ENCODE measurements at places on chromosomes 5 and 9. TPM values are rescaled to one million over a fixed set of nuclear protein-coding genes. Genes with fewer than 3 reads are reported as not detected.

Gene RASEF
- total RNA-seq: 10.9 TPM

Gene SEMA4D
- total RNA-seq: 46.2 TPM

- DNase-seq: no peak
Measured at GRCh38 chr9:6984941-6985578, 227.3 kb downstream of the KDM4C start.

DNA sequence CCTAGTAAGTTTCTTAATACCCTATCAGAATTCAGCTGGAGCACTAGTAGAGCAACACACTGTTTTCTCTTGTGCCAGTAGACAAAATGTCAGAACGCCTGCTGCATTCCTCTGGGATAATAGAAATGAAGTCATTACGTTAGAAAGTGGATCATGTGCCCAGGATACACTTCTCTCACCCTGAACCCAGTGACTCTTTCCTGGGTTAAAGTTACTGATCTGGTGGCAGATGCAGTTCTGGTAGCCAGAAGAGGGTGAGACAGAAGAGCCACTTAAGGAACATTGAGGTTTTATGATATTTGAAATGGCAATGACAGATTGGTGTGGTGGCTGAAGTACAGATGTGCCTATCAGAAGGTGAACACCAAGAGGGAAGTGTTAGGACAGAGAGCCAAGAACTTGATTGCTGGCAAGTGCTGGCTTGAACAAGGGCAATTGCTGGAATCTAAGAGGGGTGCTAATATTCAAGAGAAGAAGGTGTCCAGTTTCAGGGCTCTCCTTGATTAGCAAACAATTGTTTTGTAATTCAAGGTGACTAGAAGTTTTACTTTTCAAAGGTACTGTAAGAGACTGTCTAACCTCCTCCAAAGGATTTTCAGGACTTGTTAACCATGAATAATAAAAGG is 93.7 kb upstream of the ERBIN start:
- no peak for DNase-seq

Measured in upper lobe of right lung (tissue), 1 donor.